ENCODE measurements at places on chromosomes 3 and 15.

DNA sequence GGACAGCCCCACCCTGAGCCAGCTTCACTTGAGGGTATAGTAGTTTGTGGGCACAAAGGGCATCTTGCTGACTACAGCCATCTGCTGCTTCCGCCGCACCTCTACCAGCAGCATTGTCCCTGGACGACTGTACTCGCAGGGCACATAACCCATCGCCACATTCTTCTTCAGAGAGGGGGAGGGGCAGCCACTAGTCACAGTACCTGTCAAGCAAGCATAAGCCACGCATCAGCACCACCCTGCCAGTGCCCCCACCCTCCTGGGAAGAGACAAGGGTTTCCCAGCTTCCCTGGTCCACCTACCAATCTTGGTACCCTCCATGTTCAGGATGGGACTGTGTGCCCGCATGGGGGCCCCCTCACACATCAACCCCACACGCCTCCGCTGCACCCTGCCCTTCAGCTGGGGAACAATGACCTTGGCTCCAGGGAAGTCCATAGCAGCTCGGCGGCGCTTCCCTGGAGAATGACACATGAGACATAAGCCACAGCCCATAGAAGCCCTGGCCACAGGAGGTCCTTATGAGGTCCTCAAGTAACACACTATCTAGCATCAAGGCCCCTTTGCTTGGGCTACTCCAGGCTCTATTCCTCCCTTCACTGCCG, 4.7 kb downstream of the AMT start:
- no peak for DNase-seq

DNA sequence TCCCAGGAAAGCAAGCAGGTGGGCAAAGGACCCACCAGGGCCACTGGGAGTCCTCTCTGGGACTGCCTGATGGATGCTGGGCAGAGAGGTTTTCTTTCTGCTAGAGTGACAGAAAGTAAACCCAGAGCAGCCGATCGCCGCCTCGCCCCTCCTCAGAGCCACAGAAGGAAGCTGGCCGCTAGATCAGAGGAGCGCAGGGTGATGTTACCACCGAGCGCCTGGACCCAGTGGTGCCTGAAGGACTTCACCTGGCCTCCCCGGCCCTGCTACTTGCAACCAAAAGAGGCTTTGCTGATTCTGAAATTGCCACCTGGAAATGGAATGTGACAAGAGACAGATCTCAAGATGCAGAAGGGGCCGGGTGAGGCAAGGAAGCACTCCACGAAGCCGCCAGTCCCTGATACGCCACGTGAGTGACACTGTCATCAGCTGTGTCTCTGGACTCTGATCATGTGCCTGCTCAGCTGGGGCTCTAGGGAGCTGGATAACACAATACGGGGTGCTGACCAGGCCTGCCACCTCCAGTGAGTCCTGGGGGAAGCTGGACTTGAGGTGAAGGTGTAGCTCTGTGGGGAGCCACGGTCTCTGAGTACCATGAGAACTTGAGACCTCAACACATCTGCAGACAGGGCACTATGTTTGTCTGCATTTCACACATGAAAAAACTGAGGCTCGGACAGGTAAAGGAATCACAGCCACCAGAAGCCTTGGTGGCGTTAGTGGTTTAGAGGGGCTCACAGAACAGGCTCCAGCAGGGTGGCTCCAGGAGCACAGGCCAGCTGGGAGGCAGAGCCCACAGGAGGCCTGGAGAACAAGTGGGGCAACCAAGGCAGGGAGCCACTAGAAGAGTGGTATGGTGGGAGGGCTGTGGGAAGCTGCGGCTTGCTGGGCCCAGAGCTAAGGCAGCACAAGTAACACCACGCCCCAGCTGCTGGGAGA, 137.9 kb upstream of the PRR20G start:
- DNase-seq, result no peak

DNA sequence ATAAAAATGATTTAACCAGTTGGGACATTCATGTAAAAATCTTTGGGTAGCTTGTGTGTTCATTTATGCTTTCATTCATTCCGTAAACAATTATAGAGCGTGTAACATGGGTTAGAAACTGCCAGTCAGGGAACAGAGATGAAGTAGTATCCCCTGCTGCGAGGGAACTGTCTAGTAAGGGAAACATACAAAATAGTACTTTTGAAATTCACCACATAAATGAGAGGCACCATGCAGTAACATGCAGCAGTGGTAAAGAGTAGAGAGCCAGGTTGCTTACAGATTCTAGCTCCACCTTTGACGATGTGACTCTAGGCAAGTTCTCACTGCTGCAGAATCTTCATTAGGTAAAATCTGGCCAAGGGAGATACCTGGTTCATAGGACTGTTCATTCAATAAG, 938 bp downstream of the DZIP3 start:
- DNase-seq, result no peak

GRCh38 chr3:56251343-56251945, 216.8 kb downstream of the ERC2 start:
- no peak for DNase-seq

- DNase-seq, result no peak
Observed at GRCh38 chr3:31002730-31003129, 108.3 kb upstream of the GADL1 start.

- DNase-seq, result no peak
Observed at GRCh38 chr15:71323584-71323983, 208.3 kb downstream of the THSD4 start.

DNA sequence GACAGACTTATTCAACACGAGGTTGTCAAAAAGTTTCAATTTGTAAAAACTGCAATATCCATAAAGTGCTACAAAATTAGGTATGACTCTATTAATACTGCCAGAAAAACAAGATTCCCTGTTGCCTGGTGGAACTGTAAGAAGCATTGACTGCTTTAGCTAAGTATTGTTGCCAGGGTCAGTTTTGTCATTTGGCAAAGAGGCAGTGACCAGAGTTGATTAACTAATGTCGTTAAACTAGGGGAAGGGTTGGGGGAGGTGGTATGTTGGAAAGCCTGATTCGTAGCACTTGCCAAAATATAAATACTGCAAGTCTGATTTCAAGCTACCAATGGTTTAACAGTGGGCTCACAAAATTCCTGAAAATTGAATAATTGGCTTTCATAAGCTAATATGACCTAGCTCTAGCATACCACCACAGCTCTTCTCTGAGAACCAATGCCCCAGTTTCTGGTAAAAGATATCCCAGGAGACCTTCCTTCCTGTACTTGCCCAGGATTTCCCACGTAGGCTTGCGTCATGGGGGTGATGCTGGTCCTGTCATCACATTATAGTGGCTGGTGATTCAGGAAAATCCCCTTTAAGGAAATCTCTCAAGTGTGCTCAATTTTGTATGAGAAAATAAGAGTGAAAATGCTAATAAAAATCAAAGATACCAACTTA, 266.4 kb upstream of the TBC1D5 start:
- no peak for DNase-seq

DNA sequence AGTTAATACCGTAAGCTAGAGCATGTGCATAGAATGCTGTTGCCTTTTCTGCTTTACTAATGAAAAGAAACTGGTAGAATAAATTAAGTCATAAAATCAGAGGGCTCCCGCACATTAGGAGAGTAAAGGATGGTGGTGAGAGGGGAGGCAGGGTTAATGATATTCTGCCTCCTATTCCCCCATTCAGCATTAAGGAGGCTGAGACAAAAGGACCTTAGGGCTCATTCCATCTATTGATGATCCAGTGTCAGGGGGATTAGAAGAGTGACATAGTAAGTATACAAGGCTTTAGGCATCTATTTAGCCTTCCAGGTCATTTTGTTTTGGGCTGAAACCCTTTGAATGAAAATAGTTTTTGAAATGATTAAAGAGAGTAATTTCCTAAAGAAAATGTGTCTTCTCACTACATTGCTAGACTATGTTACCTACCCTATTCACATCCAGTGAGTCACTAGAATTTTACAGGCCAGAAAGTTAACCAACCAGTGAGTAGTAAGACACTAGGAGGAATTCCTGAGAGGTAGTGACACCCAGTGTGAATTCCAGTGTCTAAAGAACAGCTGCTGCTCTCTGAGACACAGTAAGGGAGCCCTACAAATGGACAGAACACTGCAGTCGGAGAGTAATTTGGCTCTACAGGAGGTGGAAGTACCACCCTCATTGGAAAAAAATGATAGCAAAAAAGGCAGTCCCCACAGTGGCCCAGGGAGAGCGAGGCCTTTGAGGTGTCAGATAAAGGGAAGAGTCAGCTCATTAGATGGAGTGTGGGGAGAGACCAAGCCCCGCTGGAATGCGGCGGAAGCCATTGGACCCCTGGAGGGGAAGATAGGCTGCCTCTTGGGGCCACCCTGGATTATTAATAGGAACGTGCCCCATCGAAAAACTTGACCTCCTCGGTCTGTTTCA, 67.6 kb downstream of the TUSC7 start:
- no peak for DNase-seq

DNA sequence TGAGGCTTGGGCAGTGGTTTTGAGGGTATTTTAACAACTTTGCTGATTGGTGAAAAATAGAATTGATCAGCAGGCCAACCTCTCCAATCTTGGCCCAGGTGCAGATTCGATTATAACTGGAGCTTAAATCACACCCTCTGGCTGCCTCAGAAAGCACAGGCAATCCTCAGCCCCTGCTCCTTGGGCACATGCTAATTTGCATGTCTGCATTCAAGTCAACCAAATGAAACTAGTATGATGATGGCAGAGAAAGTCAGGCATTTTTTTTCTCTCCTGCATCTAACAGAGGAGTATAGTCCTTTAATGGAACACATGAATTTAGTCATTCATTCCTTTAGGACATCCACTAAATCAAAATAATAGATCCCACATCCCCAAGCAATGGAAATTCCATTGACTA, 16.8 kb upstream of the NMNAT3 start:
- no peak for DNase-seq

DNA sequence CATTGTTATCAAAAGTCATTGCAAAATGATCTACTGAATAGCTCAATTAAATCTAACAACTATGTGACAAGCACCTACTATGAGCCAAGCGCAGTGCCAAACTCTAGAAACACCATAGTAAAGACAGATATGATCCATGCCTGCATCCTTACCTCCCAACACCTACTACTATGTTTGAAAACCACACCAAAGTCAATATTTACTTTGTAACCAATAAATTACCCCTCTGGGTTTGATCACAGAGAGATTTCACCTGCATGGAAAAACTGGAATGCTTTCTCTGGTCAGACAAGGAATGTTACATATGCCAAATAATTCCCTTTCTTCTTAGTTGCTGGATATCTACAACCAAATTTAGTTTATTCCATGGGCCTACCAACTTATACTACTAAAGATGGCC, 422.2 kb downstream of the FHIT start:
- no peak for DNase-seq

DNA sequence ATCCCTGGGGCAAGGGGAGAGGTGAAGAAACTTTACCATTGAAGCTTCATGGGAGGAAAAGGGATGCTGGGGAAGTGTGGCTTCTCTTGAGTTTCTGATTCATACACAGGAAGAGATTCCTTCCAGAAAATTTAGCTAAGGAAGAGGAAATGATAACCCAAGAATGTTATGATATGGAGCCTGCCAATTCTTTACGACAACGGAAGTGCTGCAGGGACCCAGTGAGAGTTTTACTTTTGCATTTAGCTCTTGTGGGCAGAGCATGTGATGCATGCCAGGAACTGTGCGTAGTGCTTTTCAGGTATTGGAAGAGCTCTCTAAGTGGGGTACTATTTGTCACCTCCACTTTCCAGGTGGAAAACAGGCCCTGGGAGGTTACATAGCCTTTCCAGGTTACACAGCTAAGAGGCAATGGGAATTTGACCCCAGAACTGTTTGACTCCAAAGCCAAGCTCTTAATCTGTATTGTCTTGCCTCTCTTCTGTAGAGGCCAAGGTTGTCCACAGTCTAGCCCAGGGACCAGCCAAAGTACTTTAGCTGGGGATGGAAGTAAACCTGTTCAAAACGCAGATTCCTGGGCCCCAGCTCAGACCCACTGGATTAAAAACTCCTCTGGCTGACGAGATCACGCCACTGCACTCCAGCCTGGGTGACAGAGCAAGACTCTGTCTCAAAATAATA, 23.0 kb downstream of the CMTM7 start:
- DNase-seq, result no peak

- DNase-seq, result no peak
Observed at GRCh38 chr3:65048151-65048550, 360.4 kb upstream of the ADAMTS9 start.

GRCh38 chr3:44400771-44401170, 62.2 kb downstream of the TCAIM start:
- no peak for DNase-seq

DNA sequence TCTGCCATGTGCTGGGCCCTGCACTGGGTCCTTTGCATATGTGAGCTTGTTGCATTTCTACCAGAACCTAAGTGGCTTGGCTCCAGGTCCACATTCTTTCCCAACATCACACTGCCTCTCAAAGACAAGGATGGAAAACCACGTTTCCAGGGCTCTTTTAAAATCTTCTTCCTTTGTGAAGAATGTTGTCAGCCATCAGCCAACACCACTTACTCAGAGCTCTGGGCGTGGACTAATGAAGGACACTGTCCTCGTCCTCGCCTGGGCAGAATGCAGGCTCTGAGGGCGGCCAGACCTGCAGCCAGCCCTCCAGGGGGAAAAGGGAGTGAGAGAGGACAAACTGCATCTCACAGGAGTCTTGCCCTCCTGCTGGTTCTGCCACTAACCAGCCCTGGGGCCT, 49.7 kb downstream of the MAGEF1 start:
- DNase-seq, result no peak

- no peak for DNase-seq
Observed at GRCh38 chr3:148464246-148464645, 233.5 kb upstream of the AGTR1 start.

GRCh38 chr3:128846486-128846891, 32.9 kb upstream of the ACAD9 start:
- DNase-seq, result no peak

- DNase-seq, result no peak
Observed at GRCh38 chr15:71136159-71136783, 21.0 kb downstream of the THSD4 start.

DNA sequence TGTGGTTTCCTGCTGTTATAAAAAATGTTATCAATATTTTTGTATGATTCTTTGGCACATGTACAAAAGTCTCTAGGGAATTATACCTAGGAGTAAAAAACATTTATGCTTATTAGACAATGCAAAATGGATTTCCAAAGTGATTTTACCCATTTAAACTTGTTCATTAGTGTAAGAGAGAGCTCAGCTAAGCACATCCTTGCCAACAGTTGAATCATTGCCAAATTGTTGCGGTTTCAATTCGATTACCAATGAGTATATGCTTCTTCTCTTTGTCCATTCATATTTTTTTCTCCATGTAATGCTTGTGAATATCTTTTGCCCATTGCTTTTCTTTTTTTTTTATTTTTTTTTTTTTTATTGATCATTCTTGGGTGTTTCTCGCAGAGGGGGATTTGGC, 17.2 kb downstream of the CASR start:
- no peak for DNase-seq
